ENCODE measurements at places on chromosomes 4 and X. TPM values are rescaled to one million over a fixed set of nuclear protein-coding genes. Genes with fewer than 3 reads are reported as not detected.

FATE1 gene
- total RNA-seq = not detected

CD38 gene
- total RNA-seq = 1.4 TPM

UGT2B17 gene
- not detected for total RNA-seq

PAGE4 gene
- total RNA-seq = 2.8 TPM

MAGEB18 gene
- not detected for total RNA-seq

COL4A5 gene
- 433 TPM for total RNA-seq

ATP5ME gene
- 116 TPM for total RNA-seq

KDR gene
- 36.8 TPM for total RNA-seq

F11 gene
- total RNA-seq = not detected

SERTM2 gene
- total RNA-seq = not detected

CLCN5 gene
- total RNA-seq = 5.9 TPM

ABLIM2 gene
- 7.9 TPM for total RNA-seq

ETNPPL gene
- total RNA-seq = not detected

CD40LG gene
- 0.40 TPM for total RNA-seq

ARHGAP36 gene
- total RNA-seq = 0.10 TPM

PNCK gene
- 41.7 TPM for total RNA-seq

TCEAL6 gene
- total RNA-seq = not detected

MAGED4 gene
- total RNA-seq = 4.4 TPM

NPY2R gene
- not detected for total RNA-seq

BGN gene
- 10.4 TPM for total RNA-seq
